ENCODE measurements at places on chromosomes 7 and 10.

DNA sequence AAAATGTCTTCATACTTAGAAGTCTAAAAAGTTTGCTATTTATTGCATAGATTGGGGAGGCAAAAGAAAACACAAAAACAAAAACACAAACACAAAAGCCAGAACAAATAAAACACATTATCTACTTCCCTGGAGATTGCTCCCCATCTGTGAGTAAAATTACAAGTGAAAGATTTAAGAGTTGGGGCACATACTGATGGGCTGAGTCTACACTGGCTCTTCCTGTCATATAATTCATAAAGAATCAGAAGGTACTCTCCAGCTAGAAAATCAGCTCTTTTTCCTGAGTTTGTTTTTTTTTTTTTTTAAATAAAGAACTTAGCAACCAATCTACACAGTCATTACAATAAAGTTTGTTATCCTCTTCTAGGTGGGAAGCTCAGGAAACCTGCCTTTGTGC lies 192.4 kb upstream of the LRRN3 start:
- no peak for DNase-seq

DNA sequence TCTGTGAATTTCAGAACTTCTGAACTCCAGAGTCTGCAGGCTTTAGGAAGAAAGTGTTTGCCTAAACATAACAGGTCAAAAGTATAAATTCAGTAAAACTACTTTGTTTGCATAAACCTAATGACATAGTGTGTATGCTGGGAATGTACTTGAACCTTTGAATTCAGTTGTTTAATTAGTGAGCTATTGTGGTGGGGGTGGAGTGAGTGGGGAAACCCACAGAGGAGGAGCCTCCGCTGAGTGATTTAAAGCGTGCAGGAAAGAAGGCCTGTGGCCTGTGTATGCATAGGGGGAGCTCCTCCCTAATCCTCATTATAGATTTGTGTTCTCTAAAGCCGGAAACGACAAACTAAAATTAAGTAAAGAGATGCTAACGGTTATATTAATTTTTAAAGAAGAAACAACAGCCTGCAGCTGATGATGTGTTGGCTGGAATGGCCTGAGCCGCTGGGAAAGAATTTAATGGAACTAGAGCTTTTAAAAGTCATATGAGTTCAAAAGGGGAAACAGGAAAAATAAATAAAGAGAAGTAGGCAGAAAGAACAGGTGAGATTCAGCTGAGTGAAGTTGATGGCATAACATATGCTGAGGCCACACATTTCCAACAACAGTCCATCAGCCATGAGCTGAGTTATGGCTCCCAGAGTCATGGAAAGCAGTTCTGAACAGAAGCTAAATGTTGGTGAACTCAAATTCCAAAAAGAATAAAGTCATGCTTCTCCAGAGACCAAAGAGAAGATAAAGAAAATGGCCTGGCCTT lies 595.0 kb downstream of the GRM8 start:
- DNase-seq, result no peak

- no peak for DNase-seq
These were observed 7.7 kb upstream of the CPVL start for GRCh38 chr7:29154076-29154475.

- DNase-seq, result no peak
These were observed 62.7 kb downstream of the SEMA3E start for GRCh38 chr7:83586281-83586680.

- DNase-seq, result no peak
These were observed 509.4 kb downstream of the PTPRN2 start for GRCh38 chr7:158077934-158078910.

- no peak for DNase-seq
These were observed 22.6 kb upstream of the PSMG3 start for GRCh38 chr7:1592299-1592871.

DNA sequence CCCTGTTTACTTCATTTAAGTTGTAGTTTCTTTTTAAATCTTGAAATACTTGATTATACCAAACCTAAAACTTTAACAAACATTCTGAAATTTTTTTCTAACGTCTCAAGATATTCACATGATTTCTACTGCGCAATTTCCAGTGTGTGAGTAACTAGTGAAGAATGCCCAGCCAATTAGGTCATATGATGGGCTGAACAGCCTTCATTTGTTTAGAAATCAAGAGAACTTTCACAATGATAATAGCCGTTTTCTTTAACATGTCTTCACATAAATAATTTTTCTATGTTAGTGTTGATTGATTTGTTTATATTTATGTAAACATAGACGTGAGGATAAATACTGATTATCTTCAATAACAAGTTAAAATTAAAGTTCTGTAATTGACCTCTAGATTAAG lies 21.8 kb downstream of the STAM start:
- no peak for DNase-seq

GRCh38 chr7:103735377-103735776 lies 254.1 kb downstream of the RELN start:
- no peak for DNase-seq

DNA sequence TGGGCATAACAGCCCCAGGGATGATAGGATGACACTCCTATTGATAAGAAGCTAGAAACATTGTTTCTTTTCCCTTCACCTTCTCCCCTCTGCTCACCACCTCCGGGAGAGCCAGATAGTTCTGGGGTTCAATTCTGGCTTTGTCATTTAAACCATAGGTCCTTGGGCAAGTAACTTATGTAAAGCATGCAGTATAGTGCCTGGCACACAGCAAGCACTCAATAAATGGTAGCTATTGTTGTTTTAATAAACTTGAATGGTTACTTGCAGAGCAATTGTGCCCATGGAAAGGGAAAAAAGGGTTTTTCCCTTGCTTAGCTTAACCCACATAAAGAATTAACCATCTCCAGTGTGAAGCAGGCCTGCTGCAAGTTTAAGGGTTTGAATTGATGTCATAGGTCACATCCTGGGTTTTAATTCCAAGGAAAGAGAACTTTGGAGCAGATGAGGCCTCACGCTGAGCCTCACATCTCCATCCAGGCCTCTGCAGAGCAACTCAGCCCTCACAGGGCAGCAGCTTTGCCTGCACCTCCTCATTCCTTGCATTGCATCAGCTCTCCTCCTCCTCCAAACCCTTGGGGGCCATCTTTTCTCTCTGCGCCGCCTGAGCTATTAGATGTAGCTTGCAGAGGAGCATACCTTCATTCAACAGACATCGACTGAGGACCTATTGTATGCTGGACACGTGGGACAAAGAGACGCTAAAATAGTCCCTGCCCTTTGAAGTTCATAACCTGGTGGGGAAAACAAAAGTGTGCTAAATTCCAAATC lies 22.9 kb downstream of the ZNF775 start:
- DNase-seq, result no peak

GRCh38 chr10:124332426-124332825 lies 86.3 kb downstream of the OAT start:
- no peak for DNase-seq

DNA sequence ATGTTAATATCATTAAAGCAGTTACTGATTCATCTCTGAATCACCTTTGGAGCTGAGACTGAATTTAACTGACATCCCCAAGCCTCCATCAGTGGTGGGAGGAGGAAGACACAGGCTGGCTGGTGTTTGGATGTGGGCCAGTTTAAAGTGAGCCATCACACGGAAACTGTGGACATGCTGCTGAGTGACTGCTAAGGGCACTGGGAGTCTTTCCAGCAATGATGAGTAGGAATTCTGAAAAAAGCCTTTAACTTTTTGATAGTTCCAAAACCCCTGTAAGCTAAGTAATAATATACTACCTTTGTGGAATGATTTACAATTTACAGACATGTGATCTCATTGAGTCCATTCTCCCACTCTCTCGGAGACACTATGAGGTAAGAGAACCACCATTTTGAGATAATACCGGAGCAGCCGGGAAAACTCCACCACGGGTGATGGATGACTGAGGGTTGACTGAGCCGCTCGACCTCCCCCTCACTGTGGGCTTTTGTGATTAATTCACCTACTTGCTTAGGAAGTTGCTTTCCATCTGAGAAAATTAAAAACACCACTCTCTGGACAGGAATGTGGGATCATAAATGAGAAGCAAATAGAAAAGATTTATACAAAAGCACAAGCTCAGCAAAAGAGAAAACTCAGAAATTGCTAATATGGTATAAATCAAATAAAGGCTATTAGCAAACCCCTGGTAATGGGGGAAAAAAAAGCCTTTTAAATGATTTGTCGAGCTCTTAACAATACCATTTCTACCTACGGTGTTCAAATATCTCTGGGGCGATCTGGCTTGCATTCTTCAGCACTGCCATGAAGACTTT lies 194.8 kb downstream of the FANK1 start:
- DNase-seq, result no peak

GRCh38 chr10:12966067-12966466 lies 35.4 kb downstream of the CCDC3 start:
- DNase-seq, result no peak

- no peak for DNase-seq
These were observed 17.9 kb downstream of the RFC2 start for GRCh38 chr7:74236284-74236683.

DNA sequence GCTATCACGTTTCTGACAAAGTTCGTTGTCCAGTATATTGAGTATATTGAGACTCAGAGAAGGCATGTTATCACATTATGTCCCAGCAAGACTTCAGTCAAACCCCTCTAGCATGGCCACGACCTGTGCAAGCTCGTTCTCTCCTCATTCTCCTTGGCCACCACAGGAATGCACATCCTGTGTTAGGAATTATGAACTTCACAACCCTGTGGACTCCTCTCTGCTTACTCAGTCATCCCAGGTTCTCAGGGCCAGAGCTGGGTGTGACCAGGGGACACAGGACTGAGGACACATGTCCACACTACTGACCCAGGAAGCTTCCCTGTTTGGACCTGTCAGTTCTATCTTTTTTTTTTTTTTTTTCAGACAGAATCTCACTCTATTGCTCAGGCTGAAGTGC lies 4.4 kb downstream of the SH2D4B start:
- DNase-seq, result no peak

DNA sequence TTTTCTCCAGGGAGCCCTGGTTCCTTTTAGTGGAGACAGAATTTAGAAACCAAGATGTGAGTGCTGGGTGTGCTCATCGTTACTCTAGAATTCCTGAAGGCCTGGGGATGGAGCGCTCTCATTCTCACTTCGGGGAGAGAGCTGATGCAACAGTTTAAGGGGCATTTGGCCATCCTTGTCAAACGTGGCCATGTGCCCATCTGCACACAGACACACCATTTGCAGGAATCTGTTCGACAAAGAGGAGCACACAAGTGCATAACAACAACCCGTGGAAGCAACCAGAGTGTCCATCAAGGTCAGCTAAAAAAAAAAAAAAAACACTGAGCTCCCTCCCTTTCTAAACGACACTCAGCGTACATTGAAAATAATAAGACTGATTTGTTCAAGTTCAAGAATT lies 23.0 kb upstream of the RET start:
- DNase-seq, result no peak

DNA sequence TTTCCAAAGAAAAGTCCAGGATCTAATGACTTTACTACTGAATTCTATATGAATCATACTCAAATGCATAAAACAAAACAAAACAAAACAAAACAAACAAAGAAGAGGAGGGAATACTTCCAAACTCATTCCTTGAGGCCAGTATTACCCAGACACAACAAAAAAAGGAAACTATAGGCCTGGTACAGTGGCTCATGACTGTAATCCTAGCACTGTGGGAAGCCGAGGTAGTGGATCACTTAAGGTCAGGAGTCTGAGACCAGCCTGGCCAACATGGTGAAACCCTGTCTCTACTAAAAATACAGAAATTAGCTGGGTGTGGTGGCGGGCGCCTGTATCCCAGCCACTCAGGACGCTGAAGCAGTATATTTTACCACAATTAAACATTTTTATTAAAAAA lies 114.6 kb downstream of the NRBF2 start:
- no peak for DNase-seq

- DNase-seq, result no peak
These were observed 80.8 kb upstream of the COL1A2 start for GRCh38 chr7:94313926-94314325.
